ENCODE measurements at places on chromosomes 5 and 9. TPM values are rescaled to one million over a fixed set of nuclear protein-coding genes. Genes with fewer than 3 reads are reported as not detected.

The CTNND2 gene
- 2.6 TPM for total RNA-seq

The PCDHB11 gene
- total RNA-seq = not detected

The PCDHGB2 gene
- total RNA-seq = 0.77 TPM

The XRCC4 gene
- total RNA-seq = 2.6 TPM

The PCSK5 gene
- 5.7 TPM for total RNA-seq

The FSTL4 gene
- total RNA-seq = not detected

The IL33 gene
- 18.6 TPM for total RNA-seq

The HDHD3 gene
- 14.9 TPM for total RNA-seq

The FAM153A gene
- not detected for total RNA-seq

The NR5A1 gene
- total RNA-seq = not detected

The CARD9 gene
- 4.3 TPM for total RNA-seq

The DCAF10 gene
- 9.6 TPM for total RNA-seq

The IFNA21 gene
- total RNA-seq = not detected

Data from pericardium fibroblast (primary cell).